NCI-H82 (cell line): ENCODE measurements at places on chromosomes 5 and 9.

- DNase-seq = no peak
Observed at GRCh38 chr5:109416882-109417281, 7.1 kb upstream of the PJA2 start.

GRCh38 chr5:68834491-68834981 is 259.3 kb upstream of the SLC30A5 start:
- no peak for DNase-seq

- DNase-seq = no peak
Observed at GRCh38 chr9:135879619-135880018, 27.7 kb downstream of the CAMSAP1 start.

DNA sequence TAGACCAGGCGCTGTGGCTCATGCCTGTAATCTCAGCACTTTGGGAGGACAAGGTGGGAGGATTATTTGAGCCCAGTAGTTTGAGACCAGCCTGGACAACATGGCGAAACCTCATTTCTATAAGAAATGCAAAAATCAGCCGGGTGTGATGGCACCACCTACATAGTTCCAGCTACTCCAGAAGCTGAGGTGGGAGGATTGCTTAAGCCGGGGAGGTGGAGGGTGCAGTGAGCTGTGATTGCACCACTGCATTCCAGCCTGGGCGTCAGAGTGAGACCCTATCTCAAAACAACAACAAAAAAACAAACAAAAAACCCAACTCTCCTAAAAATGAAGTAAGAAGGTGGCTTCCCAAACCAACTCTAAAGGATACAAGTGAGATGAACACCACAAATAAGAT is 23.0 kb downstream of the IARS1 start:
- no peak for DNase-seq

- no peak for DNase-seq
Observed at GRCh38 chr9:114995681-114996221, 65.4 kb upstream of the TNFSF8 start.

DNA sequence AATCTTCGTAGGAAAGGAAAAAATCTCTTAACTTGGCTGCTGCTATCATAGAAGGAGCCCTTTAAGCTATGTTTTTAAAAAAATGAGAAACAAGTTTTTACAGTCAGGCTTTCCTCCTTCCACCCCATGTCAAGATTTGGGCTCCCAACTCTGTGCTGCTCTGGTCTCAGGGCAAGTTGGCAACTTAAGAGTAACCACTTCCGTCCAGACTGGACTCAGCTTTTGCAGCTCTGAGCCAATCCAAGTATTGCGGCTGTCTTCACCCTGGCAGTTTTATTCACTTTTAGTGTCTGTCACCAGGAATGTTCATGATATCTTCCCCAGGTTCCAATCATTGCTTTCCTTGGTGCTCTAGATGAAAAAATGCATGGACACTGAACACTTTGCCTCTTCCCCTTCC is 115.9 kb upstream of the GAS1 start:
- DNase-seq = no peak

DNA sequence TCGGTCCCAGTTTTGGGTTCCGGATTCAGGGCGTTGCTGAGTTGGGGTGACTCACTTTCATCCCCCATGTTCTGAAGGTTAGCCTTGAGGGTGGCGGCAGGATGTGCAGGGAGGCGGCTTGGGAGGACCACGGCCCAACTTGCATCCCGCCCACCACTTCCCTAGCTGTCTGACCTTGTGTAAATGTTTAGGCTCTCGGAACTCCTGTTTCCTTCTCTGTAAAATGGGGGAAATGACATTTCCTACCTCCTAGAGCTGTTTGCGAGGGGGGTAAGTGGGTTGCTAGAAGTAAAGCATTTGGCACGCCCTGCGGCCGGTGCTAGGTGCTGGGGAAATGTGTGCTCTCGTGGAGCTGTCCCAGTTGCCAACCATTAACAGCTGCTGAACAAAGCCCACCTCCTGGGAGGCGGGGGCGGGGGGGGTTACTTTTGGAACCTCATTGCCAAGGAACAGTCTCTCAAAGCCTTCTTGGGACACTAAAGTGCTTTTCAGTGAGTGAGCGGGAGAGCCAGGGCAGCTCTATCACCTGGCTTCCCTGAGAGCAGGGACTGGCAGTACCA is 27.5 kb downstream of the PTGES2 start:
- no peak for DNase-seq

GRCh38 chr9:71249729-71250317 is 128.4 kb upstream of the TRPM3 start:
- peak; percentile 90 for DNase-seq

GRCh38 chr5:151191661-151192060 is 32.2 kb downstream of the CCDC69 start:
- no peak for DNase-seq

- DNase-seq = no peak
Observed at GRCh38 chr9:129880654-129881546, 45.6 kb downstream of the USP20 start.

- DNase-seq = peak; percentile 2
Observed at GRCh38 chr5:153081385-153081784, 409.1 kb upstream of the GRIA1 start.

DNA sequence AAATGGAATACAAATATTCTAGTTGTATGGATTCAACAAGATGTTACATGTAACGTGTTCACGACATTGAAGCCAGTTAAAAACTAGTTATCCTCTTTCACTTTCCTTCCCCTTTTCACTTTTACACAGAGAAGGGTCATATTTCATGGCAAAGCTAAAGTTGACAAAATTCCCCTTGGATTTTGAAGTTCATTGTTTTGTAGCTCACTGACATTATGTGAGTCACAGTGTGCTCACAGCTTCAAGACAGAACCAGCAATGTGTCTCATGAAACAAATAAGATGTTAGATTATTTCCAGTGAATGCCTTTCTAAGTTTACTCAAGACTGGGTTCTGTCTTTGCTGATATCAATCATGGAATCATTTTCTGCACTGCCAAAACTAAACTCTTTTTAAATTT is 535.5 kb upstream of the GRIN3A start:
- DNase-seq = no peak

GRCh38 chr5:99379187-99379586 is 450.4 kb upstream of the CHD1 start:
- peak; percentile 73 for DNase-seq

DNA sequence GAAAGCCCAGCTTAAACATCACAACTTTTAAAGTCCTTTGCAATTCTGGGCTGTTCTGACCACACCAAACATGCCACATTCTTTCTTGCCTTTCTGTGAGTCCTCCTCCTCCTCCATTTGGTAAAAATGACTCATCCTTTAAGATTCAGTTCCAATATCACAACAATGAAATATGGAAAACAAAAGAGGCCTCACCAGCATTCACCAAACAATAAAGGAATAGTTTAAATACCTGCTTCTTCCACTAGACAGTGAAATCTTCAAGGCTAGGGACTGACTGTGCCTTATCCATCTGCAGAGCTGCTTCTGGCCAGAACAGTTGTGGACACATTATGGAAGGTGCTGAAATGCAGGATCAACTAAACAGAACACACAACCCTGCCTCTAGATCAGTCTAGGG is 36.0 kb downstream of the NR6A1 start:
- DNase-seq = no peak

- no peak for DNase-seq
Observed at GRCh38 chr5:132057498-132058255, 2.8 kb upstream of the IL3 start.

DNA sequence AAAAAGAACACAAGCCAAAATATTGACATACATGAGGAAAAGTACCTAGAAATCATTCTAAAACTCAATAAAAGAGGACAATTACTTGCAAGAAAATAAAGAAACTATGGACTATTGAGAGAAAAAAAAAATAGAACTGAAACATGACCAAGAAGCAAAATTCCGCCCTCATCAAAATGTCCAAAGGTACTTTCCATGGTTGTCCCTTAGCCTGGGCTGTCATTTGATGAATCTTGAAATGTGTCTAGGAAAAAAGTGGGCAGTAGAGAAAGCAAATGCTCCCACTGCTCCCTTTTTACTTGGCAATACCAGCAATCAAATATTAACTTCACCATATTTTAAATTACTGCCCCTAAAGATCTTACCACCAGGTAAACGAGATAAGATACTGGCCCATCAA is 10.8 kb downstream of the NRG2 start:
- no peak for DNase-seq

DNA sequence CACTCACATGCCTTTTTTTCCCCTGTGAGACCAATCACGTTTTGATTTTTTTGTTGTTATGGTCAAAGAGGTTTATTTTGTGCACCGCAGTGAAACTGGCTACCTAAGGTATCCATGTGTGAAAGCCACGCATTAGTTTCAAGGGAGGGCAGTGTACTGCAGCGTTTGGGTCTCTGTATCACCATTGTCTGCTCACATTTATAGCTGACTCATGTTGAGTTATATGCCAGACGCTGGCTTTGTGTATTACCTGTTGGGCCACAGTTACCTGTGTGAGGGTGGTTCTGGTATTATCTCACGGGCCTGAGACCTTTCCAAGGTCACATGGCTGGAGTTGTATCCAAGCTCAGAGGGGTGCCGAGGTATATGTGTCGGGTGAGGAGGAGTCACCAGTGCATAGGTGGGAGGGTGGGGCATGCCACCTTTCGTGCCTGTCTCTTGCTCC is 75.8 kb downstream of the ARHGAP26 start:
- DNase-seq = no peak

GRCh38 chr5:16862777-16863176 is 73.3 kb downstream of the MYO10 start:
- peak; percentile 23 for DNase-seq

DNA sequence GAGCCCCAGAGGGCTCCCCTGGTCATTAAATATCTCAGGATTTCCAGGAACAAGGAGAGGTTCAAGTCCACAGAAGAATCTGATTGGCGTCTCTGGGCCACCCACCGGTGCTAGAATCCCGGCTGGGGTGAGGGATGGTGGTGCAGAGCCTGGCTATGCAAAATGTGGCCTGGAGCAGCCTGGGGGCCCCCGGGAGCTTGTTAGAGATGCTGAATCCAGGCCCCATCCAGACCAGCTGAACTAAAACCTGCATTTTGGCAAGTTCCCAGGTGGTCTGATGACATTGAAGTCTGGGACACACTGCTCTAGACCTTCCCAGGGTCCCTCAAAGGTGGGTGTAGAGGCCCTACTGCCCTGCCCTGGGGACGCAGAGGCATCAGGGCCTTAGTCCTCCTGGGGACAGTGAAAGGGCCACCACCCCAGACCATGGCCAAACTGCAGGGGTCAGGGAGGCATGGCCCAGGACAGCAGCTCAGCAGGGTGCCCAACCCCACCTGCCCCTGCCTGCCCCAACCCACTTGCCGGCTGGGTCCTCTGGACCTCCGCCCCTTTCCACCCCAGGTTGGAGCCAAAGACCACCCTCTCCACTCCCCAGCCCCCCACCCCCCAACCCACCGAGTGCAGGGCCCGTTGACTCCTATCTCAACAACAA is 34.7 kb downstream of the ADAMTS2 start:
- DNase-seq = no peak

DNA sequence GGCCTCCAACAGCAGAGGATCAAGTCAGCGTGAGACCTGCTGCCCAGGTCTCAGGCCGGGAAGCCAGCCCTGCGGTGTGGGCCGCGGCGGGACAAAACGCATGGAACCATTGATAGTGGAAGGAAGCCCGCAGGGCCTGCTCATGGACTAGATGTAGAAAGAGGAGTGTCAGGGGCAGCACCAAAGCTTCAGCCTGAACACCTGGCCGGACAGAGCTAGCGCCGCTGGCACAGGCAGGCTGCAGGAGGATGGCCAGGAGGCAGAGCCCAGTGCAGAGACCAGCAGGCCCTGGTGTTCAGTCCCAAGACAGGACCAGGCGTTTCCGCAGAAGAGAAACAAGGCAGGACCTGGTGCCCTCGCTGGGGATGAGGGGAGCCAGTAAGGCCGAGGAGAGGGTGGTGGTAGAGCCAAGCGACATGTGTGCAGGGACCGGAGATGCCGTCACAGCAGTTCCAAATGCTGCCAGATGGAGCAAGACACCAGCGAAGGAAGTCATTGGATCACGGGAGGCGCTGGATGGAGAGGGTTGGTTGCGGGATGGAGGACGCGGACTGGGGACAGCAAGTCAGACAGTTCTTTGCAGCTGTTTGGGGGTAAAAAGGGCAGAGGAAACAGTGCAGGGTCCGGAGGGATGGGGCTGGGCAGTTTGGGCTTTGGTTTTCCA is 42.1 kb upstream of the OLFM1 start:
- no peak for DNase-seq

GRCh38 chr5:128905568-128906110 is 59.6 kb upstream of the SLC27A6 start:
- DNase-seq = peak; percentile 74

DNA sequence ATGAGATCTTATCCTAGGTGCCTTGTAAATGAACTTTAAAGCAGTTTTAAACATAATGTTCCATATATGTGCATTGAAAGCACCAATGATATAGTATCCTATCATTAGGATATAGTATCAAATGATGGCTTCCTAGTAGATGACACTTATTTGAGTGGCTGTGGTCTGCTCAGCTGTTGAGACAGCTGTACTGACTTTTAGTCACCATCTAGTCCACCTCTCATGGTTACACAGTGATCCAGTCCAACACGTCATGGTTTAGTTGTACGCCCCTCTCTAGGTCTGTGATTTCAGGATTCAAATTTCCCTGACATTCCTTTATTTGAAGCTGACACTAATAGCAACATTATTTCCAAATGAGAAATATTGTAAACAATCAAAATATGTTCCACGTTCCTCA is 127.3 kb upstream of the TUT7 start:
- DNase-seq = no peak

- no peak for DNase-seq
Observed at GRCh38 chr9:122468735-122469134, 9.0 kb downstream of the OR1J1 start.
